LoVo (cell line): ENCODE measurements at places on chromosomes 1 and 21.

- no peak for DNase-seq
These were observed 21.4 kb upstream of the PTAFR start for GRCh38 chr1:28197682-28198415.

GRCh38 chr1:11691928-11692711 lies 610 bp downstream of the DRAXIN start:
- no peak for DNase-seq

DNA sequence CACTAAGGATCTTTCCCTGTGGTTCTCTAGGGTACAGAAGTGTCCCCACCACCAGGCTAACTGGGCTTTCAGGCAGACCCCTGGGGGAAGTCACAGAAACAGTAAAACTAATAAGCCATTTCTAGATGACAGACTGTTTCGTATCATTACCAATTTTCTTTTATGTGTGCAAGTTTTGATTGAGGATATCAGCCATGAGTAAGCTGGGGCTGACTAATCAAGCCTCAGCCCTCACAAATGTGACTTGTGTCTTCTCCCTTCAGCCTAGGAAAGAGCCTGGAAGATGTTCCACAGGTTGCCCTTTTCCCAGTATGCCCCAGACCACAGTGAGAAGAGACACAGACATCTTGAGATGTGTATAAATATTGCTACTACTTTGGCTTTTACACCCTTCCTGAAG lies 10.5 kb downstream of the PTGFRN start:
- DNase-seq, result no peak

GRCh38 chr1:182996816-182997215 lies 26.4 kb upstream of the LAMC1 start:
- DNase-seq, result no peak

GRCh38 chr1:7632176-7632575 lies 138.9 kb upstream of the VAMP3 start:
- DNase-seq, result no peak

- DNase-seq, result no peak
These were observed 321.2 kb downstream of the VAV3 start for GRCh38 chr1:107643766-107644165.
